Stimulated activated CD8-positive, alpha-beta memory T cell treated with anti-CD3 and anti-CD28 coated beads, Interleukin-4, amount 100 ng/mL, for 24 hours (primary cell): ENCODE measurements at places on chromosomes 11 and 22.

DNA sequence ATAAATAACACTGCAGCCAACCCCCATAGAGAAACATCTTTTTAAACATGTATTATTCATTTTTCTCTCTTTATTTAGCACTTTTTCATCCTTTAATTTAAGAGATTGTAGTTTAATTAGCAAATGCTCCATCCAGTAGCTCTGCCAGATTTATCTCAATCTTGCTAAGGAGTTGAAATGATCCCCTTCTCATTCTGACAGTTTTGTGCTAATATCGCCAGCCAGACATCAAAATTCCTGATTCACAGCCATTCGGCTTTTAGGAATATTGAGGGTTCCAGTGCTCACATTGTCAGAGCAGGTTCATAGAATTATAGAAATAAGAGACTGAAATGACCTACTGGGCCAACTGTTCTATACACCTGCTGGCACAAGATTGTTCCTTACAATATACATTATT lies 77.8 kb downstream of the CASP12 start:
- no peak for DNase-seq

DNA sequence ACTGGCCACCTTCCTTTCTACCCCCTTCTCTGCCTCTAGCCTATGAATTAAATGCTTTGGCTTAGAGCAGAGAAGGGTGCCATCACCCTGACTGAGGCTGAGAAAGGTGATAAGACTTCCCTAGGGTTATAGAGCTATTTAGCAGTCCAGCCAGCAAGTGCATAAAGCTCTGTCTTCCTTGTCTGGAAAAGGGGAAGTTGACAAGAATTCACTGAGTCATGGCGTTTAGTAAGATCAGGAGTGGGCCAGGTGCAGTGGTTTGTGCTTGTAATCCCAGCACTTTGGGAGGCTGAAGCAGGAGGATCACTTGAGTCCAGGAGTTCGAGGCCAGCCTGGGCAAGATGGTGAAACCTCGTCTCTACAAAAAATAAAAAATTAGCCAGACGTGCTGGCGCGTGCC lies 63.1 kb downstream of the LHFPL7 start:
- DNase-seq = no peak

- no peak for DNase-seq
Observed at GRCh38 chr11:83069441-83070043, 2.2 kb downstream of the RAB30 start.

- no peak for DNase-seq
Observed at GRCh38 chr11:70132641-70133040, 54.5 kb downstream of the ANO1 start.

DNA sequence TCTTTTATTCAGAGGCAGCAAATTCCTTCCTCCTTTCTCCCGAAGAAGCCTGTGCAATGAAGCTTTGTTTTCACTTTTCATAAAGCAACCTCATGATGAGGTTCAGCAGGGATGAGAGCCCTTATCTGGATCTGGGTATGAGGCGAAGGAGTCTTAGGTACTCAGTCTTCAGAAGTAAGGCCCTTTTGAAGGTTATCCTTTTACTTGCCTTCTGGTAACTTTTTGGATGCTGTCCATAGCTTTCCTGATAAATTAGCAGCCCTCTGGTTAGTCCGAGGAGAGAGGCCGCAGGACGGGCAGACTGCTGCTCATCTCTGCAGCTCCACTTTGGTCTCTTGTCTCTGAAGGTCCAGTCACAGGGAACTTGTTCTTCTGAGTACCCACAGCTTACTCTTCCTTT lies 1.1 kb downstream of the TRIM22 start:
- no peak for DNase-seq

GRCh38 chr22:21082248-21082647 lies 36.5 kb downstream of the LRRC74B start:
- DNase-seq = no peak

DNA sequence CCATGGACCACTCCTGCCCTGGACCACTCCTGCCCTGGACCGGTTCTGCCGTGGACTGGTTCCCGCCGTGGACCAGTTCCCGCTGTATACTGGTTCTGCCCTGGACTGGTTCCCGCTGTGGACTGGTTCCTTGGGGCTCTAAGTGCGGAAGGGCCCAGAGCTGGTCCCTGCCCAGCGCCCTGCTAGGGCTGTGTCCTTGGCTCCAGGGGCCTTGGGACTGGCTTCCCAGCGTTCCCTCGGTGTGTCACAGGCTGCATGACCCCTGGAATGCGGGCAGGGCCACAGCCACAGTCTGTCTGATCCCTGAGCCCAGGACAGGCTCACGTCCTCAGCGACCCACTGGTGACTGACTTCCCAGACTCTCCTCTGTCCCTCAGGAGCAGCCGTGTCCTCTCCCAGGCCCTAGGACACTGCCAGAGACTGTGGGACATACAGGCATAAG lies 412.2 kb downstream of the TBC1D22A start:
- DNase-seq = no peak

GRCh38 chr11:120747850-120748814 lies 236.6 kb downstream of the GRIK4 start:
- DNase-seq = no peak

DNA sequence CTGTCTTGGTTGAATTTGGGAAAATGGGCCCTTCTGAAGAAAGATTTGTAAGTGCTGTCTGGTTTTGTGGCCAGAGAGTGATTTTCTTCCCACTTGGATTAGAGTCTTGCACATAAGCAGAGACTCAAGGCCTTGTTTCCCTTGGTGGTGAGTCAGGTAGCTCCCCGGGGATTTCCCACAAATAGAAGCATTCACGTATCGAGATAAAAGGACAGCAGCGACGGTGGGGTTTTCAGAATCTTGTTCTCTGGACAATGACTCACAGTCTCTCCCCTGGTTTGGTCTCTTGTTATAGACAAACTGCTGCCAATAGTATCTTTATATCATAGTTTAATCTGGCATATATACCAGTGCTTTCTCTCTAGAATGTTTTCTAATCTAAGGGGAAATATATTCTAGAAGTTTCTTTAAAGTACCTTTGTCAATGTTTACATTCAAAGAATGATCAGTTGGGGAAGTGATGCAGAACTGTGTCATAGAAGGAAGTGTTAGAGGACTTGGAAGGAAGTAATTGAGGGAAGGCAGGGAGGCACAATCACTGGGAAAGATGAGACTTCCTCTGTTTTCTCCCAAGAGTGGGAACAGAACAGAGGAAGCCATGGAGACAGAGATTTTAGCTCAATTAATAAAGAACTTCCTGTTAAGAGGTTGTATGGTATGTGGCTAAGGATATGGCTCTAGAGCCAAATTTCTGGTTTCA lies 18.1 kb downstream of the POLA2 start:
- DNase-seq = peak; percentile 9

DNA sequence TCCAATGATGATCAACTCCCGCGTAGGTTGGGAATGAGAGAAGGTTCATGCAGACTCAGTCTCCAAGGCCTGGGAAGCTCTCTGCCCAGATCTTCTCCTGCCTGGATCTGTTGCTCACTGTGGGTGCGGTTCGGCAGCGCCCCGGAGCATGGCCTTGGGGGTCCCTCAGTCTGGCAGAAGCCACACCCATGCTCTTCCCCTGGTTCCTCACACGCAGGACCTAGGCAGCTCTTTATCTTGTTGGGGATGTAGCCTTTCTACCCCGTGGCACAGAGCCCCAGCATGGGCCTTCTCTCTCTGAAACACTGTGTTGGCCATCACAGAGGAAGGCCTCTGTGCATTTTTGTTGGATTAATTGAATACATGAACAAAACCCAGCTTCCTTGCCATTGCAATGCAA lies 1461.6 kb downstream of the BRD1 start:
- no peak for DNase-seq
